ENCODE measurements at places on chromosomes 7 and 10.

GRCh38 chr7:39468808-39469374 lies 97.3 kb upstream of the YAE1 start:
- DNase-seq = no peak

DNA sequence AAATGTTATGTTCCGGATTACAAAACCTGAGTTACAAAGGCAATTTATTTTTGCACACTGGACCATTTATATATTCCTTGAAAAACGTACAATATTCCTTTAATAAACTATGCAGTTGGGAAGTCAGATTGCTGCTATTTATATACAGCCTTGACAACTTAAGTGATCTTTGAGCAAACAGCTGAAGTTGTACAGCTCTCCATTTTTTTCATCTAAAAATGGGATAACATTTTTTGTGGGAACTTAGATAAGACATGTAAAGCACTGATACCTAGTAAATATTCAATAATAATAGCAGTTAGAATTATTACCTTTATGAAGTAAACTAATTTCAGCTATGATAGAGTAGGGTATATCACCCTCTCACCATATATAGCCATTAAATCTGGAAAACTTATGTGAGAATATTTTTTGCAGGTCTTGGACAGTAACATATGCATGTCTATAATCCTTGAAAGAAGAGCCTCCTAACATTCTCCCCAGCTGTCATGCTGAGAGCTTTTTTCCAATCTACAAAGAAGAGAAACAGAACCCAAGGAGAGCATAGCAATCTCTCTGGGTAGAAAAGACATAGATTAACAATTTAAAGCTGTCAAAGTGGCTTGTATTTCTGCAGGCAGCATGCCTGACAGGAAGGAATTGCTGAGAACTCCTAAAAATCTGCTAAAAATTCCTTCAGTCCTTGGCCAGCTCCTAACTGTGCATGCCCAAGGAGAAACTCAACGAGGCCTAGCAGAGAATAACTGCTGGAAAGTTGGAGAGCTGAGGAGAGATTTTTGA lies 326.0 kb downstream of the CRPPA start:
- DNase-seq = no peak

GRCh38 chr7:114648680-114649079 lies 234.1 kb downstream of the FOXP2 start:
- DNase-seq = no peak

DNA sequence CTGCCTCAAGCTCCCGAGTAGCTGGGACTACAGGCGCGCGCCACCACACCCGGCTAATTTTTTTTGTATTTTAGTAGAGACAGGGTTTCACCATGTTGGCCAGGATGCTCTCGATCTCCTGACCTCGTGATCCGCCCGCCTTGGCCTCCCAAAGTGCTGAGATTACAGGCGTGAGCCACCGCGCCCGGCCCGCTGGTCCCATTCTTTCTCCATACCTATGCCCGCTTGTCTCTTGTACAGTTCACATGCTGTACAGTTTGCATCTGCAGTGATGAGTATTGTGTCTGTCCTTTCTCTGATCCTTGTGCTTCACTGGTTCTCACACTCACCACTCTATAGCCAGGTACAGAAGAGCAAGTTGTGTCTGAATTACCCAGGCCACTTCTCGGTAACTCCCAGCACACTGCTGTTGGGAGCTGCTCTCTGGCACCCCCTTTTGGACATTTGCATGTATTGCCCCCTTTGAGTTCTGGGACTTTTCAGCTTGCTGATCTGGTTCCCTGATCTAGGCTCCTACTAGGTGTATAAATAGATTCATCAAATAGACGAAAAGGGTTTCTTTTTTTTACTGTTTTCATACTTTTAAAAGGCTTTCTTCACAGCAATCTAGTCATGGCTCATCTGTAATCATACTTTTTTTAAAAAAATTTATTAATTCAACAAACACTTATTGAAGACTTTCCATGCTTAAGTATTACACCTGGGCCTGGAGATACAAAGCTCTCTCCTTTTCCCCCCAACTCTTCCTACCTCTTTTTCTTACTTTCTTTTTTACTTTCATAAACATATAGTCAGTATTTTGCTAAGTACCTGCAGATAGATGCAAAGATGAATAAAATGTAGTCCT lies 53.5 kb downstream of the AOAH start:
- peak; percentile 57 for DNase-seq

GRCh38 chr10:31878486-31878885 lies 50.1 kb downstream of the ARHGAP12 start:
- DNase-seq = no peak

- no peak for DNase-seq
These were observed 457.4 kb downstream of the TCERG1L start for GRCh38 chr10:130854151-130854550.

GRCh38 chr7:27202018-27202861 lies 2.3 kb upstream of the HOXA13 start:
- no peak for DNase-seq

All from AG08396 (cell line).